ENCODE measurements at places on chromosomes 1 and 21.

- peaks cover 49% of the 10 kb centered on the region for H3K36me3 ChIP-seq
- H3K27me3 ChIP-seq, result no peaks in the 10 kb centered on the region
- ATAC-seq, result no peak
- H3K27ac ChIP-seq, result no peak overlapping the region
Measured at GRCh38 chr1:16628361-16629111, 15.2 kb upstream of the NBPF1 start.

GRCh38 chr1:41795205-41795762 is 123.4 kb downstream of the HIVEP3 start:
- no peak overlapping the region for H3K27ac ChIP-seq
- H3K27me3 ChIP-seq, result no peaks in the 10 kb centered on the region
- no peak overlapping the region for H3K4me3 ChIP-seq
- ATAC-seq, result no peak
- peaks cover 59% of the 10 kb centered on the region for H3K4me1 ChIP-seq

DNA sequence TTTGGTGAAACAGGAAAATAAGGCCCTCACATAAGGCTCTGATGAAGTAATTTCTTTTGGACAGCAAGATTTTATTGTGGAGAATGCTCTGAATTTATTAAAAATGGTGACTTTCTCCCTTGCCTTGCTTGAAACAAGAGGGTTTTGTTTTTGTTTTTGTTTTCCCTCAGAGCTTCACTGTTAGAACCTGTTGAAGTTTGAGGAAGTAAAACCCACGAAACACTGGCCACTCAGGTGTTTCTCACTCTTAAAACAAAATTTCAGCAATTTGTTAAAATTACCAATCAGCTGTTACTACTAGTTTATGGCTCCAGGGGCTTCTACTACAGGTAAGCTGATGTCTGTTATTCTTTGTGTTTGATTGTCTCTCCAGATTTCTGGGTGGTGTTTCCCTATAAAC is 112.6 kb upstream of the B3GALT2 start:
- no peak for ATAC-seq
- H3K27me3 ChIP-seq, result no peaks in the 10 kb centered on the region
- H3K36me3 ChIP-seq, result no peaks in the 10 kb centered on the region
- no peaks in the 10 kb centered on the region for H3K4me1 ChIP-seq
- H3K4me3 ChIP-seq, result no peak overlapping the region
- no peak overlapping the region for H3K27ac ChIP-seq

GRCh38 chr1:168116327-168116799 is 20.4 kb downstream of the GPR161 start:
- H3K36me3 ChIP-seq, result no peaks in the 10 kb centered on the region
- ATAC-seq, result no peak
- no peak overlapping the region for H3K4me3 ChIP-seq
- no peak overlapping the region for H3K27ac ChIP-seq
- peaks cover 3% of the 10 kb centered on the region for H3K4me1 ChIP-seq
- H3K27me3 ChIP-seq, result peaks cover 23% of the 10 kb centered on the region

GRCh38 chr1:62050165-62050564 is 144.5 kb upstream of the L1TD1 start:
- H3K36me3 ChIP-seq, result peaks cover 44% of the 10 kb centered on the region
- no peak overlapping the region for H3K27ac ChIP-seq
- ATAC-seq, result no peak
- no peak overlapping the region for H3K4me3 ChIP-seq
- H3K4me1 ChIP-seq, result peaks cover 4% of the 10 kb centered on the region

- no peak overlapping the region for H3K27ac ChIP-seq
- no peaks in the 10 kb centered on the region for H3K36me3 ChIP-seq
- no peaks in the 10 kb centered on the region for H3K27me3 ChIP-seq
- H3K4me3 ChIP-seq, result no peak overlapping the region
- no peak for ATAC-seq
Measured at GRCh38 chr1:225304996-225305395, 122.8 kb downstream of the LBR start.

- H3K27ac ChIP-seq, result no peak overlapping the region
- no peaks in the 10 kb centered on the region for H3K27me3 ChIP-seq
- no peaks in the 10 kb centered on the region for H3K4me1 ChIP-seq
Measured at GRCh38 chr1:110053552-110054428, 16.7 kb downstream of the ALX3 start.

DNA sequence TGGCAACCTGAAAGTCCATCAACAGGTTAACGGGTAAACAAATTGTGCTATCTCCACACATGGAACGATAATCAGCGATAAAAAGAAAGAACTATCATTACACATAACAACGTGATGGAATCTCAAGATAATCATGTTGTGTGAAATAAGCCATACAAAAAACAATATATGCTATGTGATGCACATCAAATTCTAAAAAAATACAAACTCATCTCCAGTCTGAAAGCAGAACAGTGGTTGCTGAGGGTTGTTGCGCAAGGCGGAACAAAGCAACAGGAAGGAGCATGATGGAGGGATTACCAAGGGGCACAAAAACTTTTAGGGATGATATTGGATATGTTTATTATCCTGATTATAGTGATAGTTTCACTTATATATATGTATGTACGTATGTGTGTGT is 324.8 kb downstream of the VAV3 start:
- no peak overlapping the region for H3K4me3 ChIP-seq
- no peaks in the 10 kb centered on the region for H3K4me1 ChIP-seq
- no peak overlapping the region for H3K27ac ChIP-seq
- peaks cover 25% of the 10 kb centered on the region for H3K36me3 ChIP-seq
- H3K27me3 ChIP-seq, result no peaks in the 10 kb centered on the region

GRCh38 chr1:161038523-161039153 is at the start of gene TSTD1:
TSS of gene TSTD1 (minus strand) at chr1:161038964. CDS start at chr1:161038889, 75 bp downstream.
- H3K4me3 ChIP-seq, result peak within 1 kb of the TSS; percentile 92
- H3K27me3 ChIP-seq, result no peaks in the 10 kb centered on the region
- ATAC-seq, result peak; percentile 90
- H3K4me1 ChIP-seq, result peaks cover 12% of the 10 kb centered on the region
- peak within 1 kb of the TSS; percentile 87 for H3K27ac ChIP-seq

- H3K4me1 ChIP-seq, result peaks cover 7% of the 10 kb centered on the region
- no peak overlapping the region for H3K4me3 ChIP-seq
- H3K27me3 ChIP-seq, result no peaks in the 10 kb centered on the region
- H3K36me3 ChIP-seq, result no peaks in the 10 kb centered on the region
- no peak for ATAC-seq
- H3K27ac ChIP-seq, result peak overlapping the region; percentile 44
Measured at GRCh38 chr1:185442050-185442449, 125.0 kb upstream of the IVNS1ABP start.

- no peak for ATAC-seq
- no peaks in the 10 kb centered on the region for H3K36me3 ChIP-seq
Measured at GRCh38 chr1:151549199-151549598, 9.1 kb downstream of the TUFT1 start.

GRCh38 chr1:101394041-101394440 is 157.2 kb downstream of the S1PR1 start:
- H3K36me3 ChIP-seq, result no peaks in the 10 kb centered on the region
- ATAC-seq, result no peak
- H3K4me1 ChIP-seq, result peaks cover 8% of the 10 kb centered on the region
- no peak overlapping the region for H3K27ac ChIP-seq

DNA sequence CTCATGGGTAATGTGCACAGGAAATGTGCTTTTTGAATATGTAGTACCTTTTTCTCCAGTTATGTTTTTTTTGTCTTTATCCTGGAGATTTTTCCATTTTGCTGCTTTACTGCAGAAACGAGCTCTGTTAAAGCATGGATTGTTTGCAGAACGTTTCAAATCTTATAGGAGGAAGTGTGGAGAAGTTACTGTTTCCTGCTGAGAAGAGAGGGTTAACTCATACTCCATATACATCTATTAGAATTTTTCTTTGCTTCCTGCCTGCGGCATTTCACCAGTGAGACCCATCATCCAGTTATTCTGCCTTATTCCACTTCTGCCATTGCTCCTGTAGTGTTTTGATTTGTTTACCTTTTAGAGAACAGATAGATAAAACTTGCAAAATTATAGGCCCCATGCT is 2.0 kb downstream of the RPRD2 start:
- peaks cover 17% of the 10 kb centered on the region for H3K4me1 ChIP-seq
- ATAC-seq, result no peak
- H3K4me3 ChIP-seq, result peak overlapping the region; percentile 100

DNA sequence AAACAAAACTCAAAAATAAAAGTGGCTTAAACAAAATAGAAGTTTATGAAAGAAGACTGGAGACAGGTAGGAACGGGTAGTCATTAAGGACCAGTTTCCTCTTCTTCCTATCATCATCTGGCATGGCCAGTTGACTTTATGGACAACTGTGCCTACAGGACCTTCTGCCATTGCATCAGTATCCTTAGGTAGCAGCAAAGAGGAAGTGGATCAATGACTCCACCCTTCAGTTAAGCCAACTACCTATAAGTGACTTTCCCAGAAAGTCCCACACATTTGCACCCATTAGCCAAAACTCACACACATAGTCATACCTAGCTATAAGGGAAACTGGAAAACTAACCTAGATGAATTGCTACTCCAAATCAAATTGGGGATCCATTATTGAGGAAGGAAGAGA is 51.7 kb downstream of the RASAL2 start:
- no peak overlapping the region for H3K4me3 ChIP-seq
- H3K36me3 ChIP-seq, result no peaks in the 10 kb centered on the region
- no peak overlapping the region for H3K27ac ChIP-seq
- no peaks in the 10 kb centered on the region for H3K4me1 ChIP-seq
- ATAC-seq, result no peak

DNA sequence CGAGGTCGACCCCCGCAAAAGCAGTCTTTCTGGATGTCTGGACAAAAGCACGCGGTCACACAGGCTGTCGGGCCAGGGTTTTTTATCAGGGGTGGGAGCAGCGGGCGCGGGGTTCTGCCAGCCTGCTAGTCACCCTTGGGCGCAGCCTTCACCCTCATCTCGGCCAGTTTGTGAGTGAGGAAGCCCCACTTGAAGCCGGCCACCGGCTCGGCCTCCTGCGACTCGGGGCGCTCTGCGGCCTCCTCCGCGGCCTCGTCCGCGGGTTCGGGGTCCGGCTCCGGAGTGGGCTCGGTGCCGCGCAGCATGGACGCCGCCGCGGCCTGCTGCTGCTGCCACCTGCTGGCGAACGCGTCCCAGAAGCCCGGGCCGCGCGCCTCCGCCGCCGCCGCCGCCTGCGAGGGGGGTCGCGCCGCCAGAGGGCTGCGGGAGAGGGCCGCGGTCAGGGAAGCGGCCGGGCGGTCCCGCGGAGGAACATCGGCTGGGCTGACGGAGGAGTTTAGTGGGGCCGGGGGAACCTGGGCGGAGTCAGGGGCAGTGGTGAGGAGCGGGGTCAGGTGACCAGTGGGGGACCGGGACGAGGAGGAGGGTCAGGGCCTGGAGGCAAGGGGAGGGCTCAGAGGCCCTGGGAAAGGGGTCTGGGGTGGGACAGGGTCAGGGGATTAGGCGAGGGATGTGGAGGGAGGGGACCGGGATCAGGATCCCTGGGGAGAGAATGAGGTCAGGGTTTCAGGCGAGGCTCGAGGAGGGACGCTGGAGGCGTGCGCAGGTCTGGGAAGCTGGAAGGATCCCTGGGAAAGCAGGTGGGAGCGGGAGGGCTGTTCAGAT is 4.5 kb downstream of the C1orf232 start:
- no peaks in the 10 kb centered on the region for H3K36me3 ChIP-seq
- ATAC-seq, result peak; percentile 72
- H3K4me1 ChIP-seq, result no peaks in the 10 kb centered on the region
- H3K27me3 ChIP-seq, result peaks cover 10% of the 10 kb centered on the region
- H3K4me3 ChIP-seq, result peak overlapping the region; percentile 59

GRCh38 chr1:53327182-53327913 is 522 bp downstream of the LRP8 start:
- peak overlapping the region; percentile 92 for H3K4me3 ChIP-seq
- H3K27me3 ChIP-seq, result no peaks in the 10 kb centered on the region
- peaks cover 54% of the 10 kb centered on the region for H3K36me3 ChIP-seq

DNA sequence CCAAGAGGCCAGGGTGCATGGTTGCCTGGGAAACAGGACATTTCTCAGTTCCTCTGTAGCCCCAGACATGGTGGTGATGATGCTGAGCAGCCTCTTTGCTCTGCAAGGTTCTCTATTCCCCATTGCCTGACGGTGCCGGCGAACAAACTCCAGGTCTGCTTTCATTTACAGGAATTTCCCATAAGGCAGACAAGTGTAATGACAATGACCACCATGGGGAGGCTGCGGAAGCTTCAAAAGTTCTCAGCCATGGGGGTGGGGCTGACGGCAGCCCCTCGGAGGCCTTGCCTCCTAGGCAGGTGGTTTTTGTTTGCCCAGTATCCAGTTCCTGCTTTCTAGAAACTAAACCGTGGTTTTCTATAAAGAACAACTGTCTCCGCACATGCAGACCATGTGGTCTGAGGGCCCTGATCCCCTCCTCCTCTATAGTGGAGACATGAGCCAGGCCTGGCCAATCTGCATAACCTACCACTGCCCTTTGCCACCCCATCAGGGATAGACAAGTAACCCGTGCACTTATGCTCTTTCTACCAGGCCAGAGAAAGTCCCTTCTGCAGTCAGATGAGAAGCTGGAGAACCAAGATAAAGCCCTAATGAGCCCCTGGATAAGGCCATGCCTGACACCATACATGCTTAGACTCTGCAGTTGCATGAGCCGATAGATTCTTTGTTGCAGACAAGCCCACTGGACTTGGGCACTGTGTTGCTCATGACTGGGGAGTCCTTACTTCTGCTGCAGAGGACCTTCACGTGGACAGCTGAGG is 54.1 kb downstream of the LDLRAD2 start:
- H3K36me3 ChIP-seq, result no peaks in the 10 kb centered on the region
- no peaks in the 10 kb centered on the region for H3K4me1 ChIP-seq
- no peak overlapping the region for H3K27ac ChIP-seq
- no peak for ATAC-seq
- H3K27me3 ChIP-seq, result no peaks in the 10 kb centered on the region
- no peak overlapping the region for H3K4me3 ChIP-seq

GRCh38 chr1:245469734-245470133 is 314.9 kb downstream of the KIF26B start:
- ATAC-seq, result no peak
- peaks cover 2% of the 10 kb centered on the region for H3K27me3 ChIP-seq
- no peak overlapping the region for H3K27ac ChIP-seq
- no peaks in the 10 kb centered on the region for H3K4me1 ChIP-seq
- H3K4me3 ChIP-seq, result no peak overlapping the region

DNA sequence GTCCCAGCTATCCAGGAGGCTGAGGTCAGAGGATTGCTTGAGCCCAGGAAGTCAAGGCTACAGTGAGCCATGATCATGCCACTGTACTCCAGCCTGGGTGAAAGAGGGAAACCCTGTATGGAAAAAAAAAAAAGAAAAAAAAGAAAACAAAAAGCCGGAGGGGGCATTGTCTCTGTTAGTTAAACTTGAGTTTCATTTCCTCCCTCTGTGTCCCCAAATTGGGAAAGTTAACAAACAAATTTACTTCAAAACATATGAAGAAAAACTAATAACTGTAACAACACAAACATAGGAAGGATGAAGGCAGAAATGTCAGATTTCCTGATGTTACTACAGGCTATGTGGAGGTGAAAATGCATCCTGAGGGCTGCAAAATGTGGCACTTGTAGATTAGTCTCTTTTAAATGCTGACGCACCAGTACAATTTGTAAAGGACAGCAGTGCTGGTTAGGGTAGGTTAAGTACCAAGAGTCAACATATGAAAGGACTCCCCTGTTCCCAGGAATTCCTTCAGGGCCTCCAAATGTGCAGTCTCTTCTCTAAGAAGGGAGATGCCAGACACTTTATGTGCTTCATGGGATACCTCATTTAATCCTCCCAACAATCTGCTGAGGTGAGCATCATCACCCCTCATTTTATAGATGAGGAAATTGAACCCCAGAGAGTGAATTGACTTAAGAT is 52.9 kb downstream of the DEGS1 start:
- H3K27me3 ChIP-seq, result no peaks in the 10 kb centered on the region
- ATAC-seq, result no peak
- H3K36me3 ChIP-seq, result peaks cover 79% of the 10 kb centered on the region
- no peak overlapping the region for H3K4me3 ChIP-seq
- H3K4me1 ChIP-seq, result no peaks in the 10 kb centered on the region
- H3K27ac ChIP-seq, result peak overlapping the region; percentile 73

All from activated T-helper 17 cell treated with anti-CD3 and anti-CD28 coated beads, Interleukin-2, amount 50 U/mL, for 72 hours (primary cell).